ENCODE measurements at places on chromosomes 1 and 21.

DNA sequence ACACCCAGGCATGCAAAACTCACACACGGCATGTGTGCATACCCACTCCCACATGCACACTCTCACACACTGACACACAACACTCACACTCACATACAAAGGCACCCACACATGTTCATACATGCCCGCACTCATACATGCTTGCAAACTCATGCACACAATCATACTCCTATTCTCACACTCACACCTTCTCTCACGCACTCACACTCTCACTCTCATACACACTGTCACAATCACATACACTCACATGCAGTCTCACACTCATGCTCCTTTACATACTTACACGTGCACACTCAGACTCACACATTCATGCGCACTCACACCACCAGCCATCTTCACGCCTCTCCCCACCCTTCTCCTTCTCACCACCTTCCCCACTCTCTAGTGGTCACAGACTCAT lies 3.1 kb downstream of the SLC5A9 start:
- no peak for DNase-seq

- no peak for DNase-seq
These were observed 20.1 kb upstream of the CCDC17 start for GRCh38 chr1:45643978-45644377.

DNA sequence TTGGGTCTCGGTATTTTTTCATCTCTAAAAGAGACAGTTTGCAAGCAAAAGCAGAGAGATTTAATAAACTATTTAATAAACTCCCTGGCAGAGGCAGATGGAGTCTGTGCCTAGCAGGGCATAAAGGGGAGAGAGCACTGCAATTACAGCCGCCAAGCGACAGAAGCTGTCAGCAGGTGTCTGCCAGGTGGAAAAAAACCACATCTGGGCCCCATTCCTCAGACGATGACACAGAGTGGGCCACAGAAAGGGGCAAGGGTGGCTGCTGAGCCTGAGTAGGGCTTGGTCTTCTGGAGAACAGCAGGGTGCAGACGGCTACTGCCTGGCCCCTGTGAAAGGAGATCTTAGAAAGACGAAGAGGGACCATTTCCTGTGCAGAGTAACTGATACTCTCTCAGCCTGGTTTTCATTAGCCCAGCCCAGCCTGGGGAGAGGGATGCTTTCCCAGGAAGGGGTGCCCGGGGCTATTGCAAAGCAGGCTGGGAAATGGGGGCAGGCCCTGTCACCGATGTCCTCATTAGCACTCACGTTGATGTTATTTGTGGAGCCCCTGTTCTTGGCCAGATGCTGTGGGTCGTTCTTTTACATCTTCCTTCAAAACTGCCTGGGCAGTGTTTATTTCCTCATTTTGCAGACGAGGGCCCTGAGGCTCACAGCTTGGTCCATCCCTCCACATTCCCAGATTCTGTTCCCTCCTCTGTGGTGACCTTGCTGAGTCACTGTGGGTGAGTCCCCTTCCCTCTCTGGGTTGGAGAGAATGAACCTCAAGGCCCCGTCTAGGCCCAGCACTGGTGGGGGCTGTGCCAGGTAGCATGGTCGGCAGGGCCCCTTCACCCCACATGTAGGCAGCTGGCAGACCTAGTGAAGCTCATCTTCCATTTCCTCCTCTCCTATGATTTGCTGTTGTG lies 472.7 kb downstream of the PTPRU start:
- no peak for DNase-seq

GRCh38 chr1:181152892-181153633 lies 64.6 kb downstream of the IER5 start:
- no peak for DNase-seq

DNA sequence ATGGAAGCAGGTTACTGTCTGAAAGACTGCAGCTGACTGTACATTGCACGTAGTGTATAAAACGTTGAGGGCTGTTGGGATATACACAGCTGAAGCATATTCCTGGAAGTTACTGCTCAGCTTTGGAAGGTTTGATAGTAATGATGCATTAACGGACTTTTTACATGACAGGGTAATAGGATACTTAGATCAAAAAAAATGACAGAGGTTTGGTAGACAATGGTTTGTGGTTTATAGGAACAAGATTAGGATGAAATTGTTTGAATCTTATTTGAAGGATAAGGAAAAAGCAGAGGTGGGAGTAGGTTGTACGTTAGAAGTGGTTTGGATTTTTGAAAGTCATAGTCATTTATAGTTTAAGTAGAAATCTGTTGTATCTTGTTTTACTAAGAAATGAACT lies 33.0 kb downstream of the ADGRL2 start:
- DNase-seq, result no peak

DNA sequence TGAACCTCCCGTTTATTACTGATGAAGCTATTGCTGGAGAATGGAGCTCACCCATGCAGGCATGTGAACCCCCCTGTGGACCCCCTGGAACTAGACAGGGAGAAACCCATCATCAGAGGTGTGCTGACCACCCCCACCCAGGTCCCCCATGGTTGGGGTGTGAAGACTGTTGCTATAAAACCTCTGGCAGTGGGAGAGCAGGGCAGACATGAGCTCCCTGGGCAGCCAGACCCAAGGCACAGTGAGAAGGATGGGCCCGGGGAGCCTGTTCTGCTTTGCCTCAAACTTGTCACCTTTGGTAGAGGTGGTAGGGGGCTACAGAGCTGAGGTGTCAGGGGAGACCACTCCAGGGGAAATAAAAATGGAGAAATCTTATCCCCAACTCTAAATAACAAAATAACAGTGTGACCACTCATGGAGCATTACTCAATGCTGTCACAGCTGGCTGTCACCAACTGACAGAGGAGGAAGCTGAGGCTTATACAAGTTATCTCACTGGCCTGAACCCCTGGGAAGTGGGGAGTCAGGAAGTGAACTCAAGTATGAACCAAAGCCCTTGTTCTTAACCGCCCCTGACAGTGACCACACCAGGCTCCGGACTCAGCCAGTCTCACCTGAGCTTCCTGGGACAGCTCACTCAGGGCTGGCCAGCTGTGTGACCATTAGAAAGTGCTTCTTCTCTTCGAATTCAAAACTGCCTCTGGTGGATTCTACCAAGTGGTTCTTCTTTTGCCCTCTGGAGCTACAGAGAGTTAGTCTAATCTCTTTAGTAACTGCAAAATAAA lies 698.8 kb downstream of the MATN1 start:
- DNase-seq, result no peak

GRCh38 chr1:44807364-44808062 lies 362 bp upstream of the DYNLT4 start:
- DNase-seq, result peak; percentile 79

DNA sequence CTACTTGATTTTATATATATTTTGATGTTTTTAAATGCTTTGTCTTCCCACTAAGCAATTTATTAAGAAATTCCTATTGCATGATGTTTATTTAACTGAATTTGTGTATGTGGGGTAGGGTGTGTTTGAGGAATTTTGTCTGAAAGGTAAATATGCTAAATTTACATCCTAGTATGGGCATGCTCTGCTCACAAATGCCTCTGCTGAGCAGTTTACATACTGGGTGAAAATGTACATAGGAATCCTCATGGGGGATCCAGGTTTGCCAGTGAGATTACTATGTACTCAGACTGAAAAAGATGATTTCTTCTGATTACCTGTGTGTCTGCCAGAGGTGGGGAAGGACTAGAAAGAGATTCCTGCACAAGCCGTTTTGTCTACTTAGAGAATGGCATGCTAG lies 126.6 kb downstream of the DISP1 start:
- no peak for DNase-seq

- no peak for DNase-seq
These were observed 386.1 kb downstream of the KCNH1 start for GRCh38 chr1:210747890-210748289.

DNA sequence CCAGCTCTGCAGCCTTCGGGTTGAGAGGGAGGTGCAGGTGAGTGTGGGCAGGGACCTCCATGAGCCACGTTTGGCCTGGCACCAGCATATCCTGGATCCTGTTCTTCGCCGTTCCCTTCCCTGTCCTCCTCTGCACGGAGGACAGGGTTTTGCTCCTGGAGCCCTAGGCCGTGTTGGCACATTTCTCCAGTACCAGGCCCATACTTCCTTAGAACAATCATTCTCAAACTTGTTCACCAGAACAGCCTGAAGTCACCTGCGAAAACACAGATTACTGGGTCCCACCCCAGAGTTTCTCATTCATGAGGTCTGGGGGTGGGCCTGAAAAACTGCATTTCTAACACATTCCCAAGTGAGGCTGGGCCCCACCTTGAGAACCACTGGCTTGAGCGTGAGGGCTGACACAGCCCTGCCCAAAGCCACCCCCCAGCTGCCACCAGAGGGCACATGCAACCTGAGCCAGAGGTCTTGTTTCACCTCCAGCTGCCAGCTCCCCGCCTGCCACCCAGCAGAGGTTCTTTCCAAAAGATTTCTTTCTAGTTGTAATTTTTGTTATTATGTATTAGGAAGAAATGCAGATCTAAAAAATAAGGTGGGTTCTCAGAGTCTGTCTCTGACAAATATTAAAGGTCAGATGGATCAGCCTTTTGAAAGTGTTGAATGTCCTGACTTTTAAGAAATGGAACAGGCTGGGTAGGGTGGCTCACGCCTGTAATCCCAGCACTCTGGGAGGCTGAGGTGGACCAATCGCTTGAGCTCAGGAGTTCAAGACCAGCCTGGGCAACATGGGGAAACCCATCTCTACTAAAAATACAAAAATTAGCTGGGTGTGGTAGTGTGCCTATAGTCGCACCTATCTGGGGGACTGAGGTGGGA lies 39.6 kb upstream of the LDLRAP1 start:
- DNase-seq, result peak; percentile 52

DNA sequence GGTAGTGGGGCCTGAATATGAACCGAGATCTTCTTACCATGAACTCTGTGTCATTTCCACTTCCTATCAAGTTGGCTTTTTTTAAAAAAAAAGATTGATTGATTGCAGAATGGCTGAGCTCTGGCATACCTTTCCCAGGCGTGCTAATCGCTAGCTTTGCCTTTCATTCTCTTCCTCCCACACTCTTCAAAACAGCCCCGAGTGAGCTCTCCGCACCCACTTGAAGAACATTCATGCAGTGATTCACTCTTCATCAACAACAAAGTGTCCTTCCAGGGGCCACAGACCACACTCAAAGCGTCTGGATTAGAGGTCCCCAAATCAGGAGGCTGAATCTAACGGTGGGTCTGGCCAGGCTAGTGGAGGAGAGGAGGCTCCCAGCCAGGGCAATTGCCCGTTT lies 96.3 kb upstream of the GALNT2 start:
- no peak for DNase-seq

DNA sequence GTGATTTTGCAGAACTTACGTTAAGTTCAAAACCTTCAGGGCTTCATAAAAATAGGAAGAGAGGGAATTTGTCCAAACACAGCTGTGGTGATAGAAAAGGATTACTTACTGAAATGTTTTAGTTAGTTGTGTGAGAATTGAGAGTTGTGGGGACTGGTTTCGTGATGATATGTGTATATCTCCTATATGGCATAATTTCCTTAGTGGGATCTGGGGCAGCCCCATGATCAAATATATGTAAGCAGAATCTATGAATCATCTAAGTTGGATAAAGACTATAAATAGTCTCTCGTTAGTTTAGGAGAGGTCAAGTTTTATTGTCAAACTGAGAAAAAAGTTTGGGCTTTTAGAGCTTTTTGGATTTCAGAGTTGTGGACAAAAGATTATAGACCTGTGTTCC lies 14.9 kb downstream of the MTR start:
- DNase-seq, result no peak

GRCh38 chr1:7278827-7279765 lies 492.0 kb upstream of the VAMP3 start:
- DNase-seq, result no peak

DNA sequence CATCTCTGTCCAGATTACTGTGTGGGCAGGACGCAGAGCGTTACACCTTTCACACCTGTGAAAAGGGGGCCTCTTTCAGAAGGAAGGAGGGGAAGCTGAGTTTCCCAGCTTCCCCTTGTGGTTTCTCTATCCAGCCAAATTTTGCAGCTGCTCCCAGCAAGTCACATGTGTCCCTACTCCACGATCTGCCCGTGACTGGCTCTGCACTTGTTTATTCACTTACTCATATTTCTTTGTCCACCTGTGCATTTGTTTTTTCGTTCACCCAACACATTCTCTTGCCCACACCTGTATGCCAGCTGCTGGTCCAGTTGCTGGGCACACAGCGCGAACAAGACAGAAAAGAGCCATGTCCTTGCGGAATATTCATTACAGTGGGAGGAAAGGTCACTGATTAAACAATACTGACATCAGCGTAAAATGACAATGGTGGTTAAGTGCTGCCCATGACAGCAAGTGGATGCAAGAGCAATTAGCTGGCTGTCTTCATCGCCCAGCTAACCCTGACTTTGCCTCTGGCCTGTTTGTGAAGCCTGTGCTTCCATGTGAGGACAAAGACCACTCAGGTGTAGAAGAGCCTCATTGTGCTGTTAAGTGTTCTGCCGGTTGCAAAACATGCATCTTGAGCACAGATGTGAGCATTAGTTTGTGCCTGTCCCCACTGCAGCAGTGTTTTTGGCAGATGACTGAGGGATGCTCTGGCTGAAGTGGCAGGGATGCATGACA lies 28.6 kb upstream of the NEK2 start:
- DNase-seq, result no peak

DNA sequence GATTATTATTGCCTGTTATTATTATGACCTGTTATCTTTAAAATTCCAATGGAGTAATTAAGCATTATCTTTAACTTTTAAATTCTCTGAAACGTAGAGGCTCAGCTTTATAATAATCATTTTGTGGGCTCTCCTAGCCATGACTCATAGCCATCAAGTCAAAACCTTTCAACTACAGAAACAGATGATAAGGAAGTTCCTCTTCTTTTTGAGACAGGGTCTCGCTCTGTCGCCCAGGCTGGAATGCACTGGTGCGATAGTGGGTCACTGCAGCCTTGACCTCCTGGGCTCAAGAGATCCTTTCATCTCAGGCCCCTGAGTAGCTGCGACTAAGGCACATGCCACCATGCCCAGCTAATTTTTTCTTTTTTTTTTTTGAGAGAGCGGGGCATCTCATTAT lies 43.5 kb downstream of the CHML start:
- no peak for DNase-seq

DNA sequence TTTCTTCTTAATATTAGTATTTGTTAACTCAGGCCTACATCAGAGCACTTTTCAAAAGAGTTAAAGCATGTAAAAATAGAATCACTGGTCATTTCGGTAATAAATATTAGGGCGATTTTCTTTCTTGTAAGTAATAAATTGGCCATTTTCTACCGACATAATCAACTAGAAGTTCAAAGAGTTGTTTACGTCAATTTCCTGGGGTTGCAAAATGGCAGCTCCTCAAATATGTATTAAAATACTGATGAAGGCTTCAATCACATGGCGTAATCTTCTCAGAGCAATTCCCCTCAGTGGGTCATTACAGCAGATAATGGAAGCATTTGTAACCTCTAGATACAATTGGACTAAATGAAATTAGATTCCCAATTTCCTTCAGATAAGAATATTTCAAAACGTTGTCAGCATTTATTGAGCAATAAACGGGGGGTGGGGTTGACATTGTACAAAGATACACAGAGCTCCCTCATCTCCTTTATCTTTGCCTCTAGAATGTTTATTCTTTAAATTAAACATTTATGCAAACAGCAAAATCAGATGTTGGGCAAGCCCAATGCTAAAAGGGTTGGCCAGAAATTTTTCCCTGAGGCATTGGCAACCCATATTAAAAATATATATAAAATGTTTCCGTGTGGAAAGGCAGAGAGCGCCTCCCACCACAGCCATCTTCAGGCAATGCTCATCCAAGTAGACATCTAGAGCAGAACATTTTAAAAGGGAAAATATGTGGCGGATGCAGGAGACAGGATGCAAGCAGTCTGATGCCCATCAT lies 240.6 kb downstream of the NCAM2 start:
- no peak for DNase-seq
